ENCODE measurements at places on chromosomes 5 and 9.

GRCh38 chr5:168093200-168093910 is 198.1 kb upstream of the WWC1 start:
- no peak for DNase-seq

DNA sequence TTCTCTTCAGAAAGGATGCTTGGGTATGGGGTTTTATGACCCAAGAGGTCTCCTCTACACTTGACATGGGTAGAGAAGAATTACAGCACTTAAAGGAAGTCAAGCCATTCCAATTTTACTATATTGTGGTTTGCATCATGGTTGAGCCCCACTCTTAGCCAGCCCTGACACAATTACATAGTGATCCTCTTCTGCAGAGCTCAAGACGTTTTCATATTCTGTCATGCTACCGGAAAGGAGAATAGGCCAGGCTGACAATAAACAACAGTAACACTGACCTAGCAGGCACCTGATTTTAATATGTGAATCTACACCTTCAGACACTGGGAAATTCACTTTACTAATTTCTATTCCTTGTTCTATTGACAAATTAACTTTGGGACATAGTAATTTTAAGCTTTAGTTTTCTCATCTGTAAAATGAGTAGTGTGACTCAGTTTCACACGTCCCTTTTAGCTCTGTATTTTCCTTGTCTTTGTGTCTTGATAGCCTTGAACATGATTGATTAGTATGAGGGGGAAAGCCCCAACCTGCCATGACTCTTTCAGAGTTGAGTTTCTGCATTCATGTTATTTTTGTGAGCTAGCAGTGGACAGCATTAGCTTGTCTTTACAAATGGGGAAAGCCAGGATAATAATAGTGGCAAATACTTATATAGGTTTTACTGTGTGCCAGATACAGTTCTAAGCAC is 83.8 kb downstream of the SV2C start:
- no peak for DNase-seq

DNA sequence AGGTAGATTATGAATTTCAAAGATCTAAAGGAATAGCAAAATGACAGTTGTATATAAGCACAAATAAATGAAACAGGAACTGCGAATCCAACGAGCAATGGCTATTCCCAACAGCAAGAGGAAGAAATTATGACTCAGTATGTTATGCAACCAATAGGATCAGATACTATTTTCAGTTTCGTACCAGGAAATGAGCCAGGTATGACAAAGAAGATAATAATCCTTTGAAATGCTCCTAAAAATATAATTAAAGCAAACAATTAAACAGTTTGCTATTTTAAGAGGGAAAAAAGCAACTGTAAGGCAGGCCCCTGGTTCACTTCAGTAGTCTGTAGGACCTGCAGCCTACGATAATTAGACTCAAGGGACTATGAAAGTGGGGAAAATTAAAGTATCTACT is 58.9 kb downstream of the AUH start:
- DNase-seq, result peak; percentile 19

- DNase-seq, result no peak
These were observed 5.8 kb upstream of the SNAPC3 start for GRCh38 chr9:15416880-15417279.

DNA sequence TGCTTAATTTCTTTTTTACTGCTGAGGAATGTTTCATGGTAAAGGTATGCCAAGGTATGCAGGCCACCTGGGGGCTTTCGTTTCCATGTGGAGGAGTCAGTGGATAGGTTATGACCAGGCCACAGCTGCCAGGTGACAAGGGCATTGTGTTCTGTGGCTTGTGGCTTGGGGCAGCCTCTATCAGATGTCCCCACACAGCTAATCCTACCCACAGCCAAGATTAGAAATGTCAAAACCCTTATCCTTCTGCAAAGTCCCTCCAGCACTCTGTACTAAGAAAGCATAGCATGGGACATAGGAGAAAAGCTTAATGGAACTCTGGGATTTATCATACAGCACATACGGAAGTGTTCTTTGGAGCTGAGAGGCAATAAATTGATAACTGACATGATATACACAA is 171.2 kb upstream of the S1PR3 start:
- DNase-seq, result no peak

Data from 8988T (cell line).